ENCODE measurements at places on chromosomes 12 and 14.
A peak's percentile ranks its signal among the peaks of the same experiment; 100 is the strongest.

DNA sequence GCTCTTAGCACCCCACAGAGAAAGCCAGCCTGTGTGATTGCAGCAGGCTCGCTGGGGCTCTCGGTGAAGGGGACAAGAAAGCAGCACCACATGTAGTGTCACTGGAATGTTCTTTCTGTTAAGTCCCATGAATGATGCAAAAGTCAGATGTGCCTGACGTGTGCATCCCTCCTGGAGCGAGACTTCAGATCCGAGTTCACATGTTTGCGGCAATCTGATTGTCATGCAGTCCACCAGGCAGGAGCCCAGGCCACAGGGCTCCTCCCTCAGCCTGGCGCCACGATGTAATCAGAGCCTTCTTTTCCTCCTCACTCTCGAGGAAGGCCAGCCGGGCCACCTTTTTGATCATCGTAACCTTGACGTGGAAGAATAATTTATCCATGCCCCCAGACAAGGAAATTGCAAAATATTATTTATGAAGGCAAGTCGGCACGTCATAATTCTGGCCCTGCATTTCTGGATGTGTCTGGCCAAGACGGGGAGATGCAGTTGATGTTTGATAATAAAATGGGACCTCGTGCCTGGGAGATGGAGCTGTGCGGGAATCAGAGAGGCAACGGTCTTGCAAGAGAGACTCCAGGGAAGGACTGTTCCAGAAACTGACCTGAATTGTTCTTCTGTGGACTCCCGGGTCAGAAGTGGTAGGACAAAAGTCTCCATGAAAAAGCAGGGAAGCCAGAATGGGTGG lies 214.6 kb downstream of the PHETA1 start:
- no peak for DNase-seq

GRCh38 chr14:55180434-55180833 lies 11.0 kb downstream of the DLGAP5 start:
- DNase-seq, result no peak

- no peak for DNase-seq
These were observed 514.0 kb downstream of the FUT8 start for GRCh38 chr14:65926504-65926903.

DNA sequence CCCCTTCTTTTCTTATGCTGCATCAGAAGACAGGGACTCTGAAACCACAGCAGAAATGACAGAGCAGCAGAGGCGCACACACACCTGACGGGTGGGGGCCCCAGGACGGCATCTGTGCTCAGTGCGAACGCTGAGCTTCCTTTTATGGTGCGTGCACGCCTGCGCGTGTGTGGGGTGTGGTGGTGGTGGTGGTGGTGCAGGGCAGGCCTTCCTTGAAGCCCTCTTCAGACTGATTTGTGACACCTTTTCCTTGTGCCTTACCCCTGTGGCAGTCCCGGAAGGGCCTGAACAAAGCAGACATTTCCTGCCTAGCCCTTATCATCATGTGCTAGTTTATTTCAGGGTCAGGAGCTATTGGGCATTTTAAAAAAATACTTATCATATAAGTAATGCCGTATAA lies 75.7 kb downstream of the TSPAN9 start:
- no peak for DNase-seq

GRCh38 chr14:103204852-103205540 lies 81.7 kb downstream of the TNFAIP2 start:
- no peak for DNase-seq

DNA sequence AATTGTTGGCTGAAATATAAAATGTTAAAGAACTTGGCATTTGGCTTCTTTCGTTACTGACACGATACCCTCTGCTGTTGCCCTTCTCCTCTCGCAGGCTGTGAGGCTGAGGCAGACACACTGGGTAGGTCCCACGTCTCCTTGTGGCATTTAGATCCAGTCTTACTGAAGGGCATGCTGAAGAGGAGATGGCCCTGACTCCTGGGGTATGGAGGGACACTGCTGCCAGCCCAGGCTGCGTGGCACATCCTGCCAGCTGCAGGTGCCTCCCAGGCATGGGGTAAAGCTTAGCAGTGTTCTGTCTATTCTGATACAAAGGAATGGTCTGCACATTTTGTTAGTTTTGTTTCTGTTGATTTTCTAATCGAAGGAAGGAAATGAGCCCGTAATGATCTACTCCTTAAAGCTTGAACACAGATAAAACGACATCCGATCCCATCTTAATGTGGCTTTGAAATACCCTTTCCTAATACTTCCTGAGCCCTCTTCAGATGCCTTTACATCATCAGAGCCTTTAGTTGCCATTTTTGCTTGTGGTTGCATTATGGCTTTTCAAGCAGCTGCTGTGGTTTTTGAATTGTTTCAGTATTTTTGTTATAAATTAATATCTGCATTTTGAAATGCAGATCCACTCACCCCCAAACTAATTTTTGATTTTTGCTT lies 61.1 kb downstream of the WDR20 start:
- DNase-seq, result no peak

DNA sequence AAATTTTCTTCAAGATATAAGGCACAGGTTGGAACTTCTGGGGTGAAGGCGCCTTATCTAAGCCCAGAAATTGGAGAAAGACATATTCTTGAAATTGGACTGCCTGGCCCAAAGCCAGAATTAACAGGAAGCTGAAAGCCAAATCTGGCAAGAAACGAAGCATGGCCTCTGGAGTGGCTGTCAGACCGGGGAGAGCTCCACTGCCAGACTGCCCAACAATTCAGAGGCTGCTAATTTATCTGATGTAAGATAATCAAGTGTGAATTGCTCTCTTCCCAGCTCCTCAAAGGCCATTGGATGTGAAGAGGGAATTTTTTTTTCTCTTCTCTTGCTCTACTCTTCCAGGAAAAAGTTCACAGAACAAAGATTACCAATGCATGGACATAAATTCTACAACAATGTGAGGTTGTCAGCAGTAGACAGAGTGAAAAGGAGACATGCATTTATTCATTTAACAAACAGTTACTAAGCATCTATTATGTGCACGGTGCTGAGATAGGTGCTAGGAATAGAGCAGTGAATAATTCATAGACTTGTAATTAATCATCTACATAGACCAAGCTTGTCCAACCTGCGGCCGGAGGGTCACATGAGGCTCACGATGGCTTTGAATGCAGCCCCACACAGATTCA lies at the start of gene GDF3:
GDF3 (minus strand) TSS at position 210 of the 632 bp plus-strand sequence; CDS start at position 163, 47 bp downstream.
- DNase-seq, result no peak

GRCh38 chr12:101959607-101960006 lies 82.2 kb downstream of the DRAM1 start:
- DNase-seq, result no peak

GRCh38 chr12:62537551-62537950 lies 70.9 kb downstream of the MON2 start:
- no peak for DNase-seq

DNA sequence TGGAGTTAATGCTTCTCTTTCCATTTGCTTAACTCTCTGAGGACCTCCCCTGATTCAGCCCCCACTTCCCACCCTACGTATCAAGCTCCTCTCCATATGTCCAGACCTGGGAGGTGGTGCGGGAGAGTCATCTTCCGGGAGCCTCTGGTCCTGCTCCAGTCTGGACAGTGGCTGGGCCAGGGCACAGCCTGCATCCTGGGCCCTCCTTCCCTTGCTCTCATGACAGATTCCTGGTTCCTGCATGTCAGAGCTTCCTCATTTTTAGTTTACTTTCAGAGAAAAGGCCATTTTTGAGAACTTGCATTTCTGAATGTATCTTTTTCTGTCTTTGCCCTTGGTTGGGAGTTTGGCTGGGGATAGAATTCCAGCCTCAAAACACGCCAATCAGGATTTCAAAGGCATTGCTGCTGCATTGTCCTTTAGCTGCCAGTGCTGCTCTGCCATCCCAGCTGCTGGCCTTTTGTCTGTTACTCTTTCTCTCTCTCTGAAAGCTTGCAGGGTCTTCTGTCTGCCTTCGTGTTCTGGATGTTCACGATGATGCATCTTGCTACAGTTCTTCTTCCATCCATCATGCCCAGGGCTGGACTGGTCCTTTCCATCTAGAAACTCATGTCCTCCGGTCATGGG lies 54.7 kb downstream of the SLC6A12 start:
- no peak for DNase-seq

- peak; percentile 45 for DNase-seq
These were observed 1.1 kb downstream of the BCAT1 start for GRCh38 chr12:24947541-24948419.

DNA sequence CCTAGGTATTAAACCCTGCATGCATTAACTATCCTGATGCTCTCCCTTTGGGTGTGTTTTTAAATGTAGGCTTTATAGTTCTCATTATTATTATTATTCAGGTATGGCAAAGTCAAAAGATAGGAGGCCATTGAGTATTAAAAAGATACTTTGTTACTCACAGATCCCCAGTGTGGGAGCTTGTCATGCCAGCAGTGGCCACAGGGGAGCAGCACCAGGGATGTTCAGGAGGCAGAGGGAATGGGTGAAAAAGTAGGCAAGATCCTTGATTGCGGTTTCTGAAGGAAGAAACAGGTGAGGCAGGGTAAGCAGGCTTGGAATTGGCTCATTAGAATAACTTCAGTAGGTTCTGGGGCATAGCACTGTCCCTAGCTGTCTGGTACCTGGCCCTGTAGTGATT lies 382.2 kb downstream of the MED13L start:
- no peak for DNase-seq

- DNase-seq, result no peak
These were observed 63.4 kb upstream of the CSRP2 start for GRCh38 chr12:76942267-76942666.

- no peak for DNase-seq
These were observed 13.4 kb downstream of the CKAP4 start for GRCh38 chr12:106234449-106234848.

DNA sequence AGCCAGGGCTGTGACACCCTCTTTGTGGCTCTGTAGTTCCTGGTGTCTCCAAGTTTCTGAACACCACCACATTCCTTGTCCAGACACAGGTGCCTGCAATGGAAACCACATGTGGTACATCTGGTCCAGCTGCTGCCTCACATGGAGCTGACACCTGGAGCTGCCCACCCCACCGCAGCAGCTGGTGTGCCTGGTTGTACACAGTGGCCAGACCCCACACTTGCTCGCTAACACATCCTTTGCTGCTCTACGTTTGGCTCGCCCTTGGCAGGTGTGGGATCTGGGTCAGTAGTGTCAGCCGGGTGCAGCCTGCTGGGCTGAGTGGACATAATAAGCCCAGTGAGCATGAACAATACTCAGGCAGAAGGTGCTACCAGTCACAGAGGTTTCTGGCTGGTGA lies 198.9 kb downstream of the ADGRD1 start:
- DNase-seq, result peak; percentile 31

GRCh38 chr12:93032758-93033157 lies 103.7 kb upstream of the EEA1 start:
- DNase-seq, result no peak

- no peak for DNase-seq
These were observed 128.4 kb downstream of the NTF3 start for GRCh38 chr12:5560265-5560664.

DNA sequence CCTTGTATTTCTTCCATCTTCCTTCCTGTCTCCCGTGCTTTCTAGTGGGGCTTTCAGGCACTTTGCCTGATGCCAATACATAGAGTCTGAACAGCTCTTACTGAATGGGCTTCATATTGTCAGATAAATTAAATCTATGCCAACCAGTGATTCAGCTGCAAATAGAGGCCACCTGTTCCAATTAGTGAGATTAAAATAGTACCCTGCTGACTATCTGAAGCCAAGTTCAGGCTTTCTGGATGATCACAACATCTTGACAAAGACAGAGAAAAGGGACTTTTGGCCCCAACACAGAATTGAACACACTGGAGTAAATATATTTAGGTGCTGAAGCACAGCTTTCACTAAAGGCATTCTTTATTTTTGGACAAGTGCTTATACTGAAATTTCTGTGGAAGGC lies 11.8 kb downstream of the TMCC3 start:
- no peak for DNase-seq

- DNase-seq, result no peak
These were observed 46.6 kb downstream of the TSPAN11 start for GRCh38 chr12:30973175-30973574.

GRCh38 chr12:24268663-24269186 lies 319.3 kb upstream of the SOX5 start:
- DNase-seq, result no peak

DNA sequence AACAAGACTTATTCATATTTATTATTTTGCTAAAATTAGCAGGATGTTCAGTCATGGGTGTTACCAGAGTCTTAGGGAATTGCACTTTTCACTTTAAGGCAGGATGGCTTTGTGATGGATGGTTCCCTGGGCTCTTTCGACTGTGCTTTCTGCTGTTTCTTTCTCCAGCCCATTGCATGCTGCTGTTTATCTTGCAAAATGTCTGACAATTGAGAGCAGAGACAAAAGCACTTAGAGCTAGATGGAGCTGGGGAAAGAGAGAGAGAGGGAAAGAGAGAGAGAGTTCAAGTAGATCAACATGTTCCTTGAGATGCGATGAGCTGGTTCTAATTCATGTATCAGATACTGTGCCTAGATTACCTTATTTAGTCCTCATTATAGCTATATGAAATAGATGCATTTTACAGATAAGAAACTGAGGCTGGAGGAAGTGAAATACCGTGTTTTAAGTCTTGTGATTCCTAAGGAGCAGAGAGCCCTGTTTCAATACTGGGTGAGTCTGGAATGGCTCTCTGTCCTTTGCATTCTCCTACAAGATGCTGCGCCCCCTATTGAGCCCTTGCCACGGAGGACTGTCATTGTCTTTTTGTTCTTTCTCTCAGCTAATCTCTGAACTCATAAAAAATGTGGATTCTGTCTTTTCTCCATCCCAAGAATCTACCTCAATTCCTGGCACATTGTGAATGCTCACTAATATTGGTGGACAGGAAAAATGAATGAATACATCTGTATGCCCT lies 227.9 kb downstream of the ALG10B start:
- no peak for DNase-seq

DNA sequence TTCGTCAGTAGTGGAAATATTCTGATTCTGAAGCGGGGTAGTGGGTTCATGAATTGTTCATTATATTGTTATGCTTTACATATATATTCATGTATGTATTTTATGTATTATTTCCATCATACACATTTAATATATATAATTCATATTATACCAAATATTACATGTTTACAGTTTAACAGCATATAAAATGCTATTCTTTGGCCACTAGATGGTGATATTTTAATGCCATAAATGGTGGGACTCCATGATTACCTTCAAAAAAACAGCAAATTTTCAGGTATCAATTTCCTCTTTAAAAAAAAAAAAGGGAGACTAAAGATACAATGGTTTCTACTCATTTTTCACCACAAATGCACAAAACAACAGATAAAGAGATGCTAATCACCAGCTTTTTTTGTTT lies 41.0 kb downstream of the BDKRB1 start:
- no peak for DNase-seq

GRCh38 chr14:42299692-42300091 lies 693.0 kb downstream of the LRFN5 start:
- no peak for DNase-seq

DNA sequence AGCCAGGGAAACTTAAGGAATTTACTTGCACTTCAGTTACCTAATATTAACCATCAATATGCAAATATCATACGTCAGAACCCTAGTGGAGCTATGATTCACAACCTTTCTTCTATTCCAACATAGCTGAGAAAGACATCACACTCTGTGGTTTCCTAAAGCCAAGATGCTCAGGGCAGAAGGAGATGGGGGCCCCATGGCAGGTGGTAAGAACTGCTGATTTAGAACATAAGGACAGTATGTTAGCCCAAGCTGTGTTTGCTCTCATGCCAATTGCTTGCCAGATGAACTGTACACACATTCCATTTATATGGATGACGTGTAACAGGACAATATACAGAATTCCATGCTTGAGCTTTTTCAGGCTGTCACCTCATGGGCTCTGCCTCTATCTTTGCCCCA lies 34.6 kb downstream of the HECTD4 start:
- DNase-seq, result no peak

- DNase-seq, result no peak
These were observed 224.5 kb downstream of the VRK1 start for GRCh38 chr14:97021571-97022168.

GRCh38 chr12:53097564-53098353 lies at the start of gene IGFBP6:
IGFBP6 (plus strand) TSS chr12:53097667; CDS start chr12:53097718, 51 bp downstream.
- peak; percentile 72 for DNase-seq

All from SJSA1 (cell line).